Stimulated activated CD4-positive, alpha-beta T cell treated with anti-CD3 and anti-CD28 coated beads, Interleukin-4, amount 100 ng/mL, for 1 hour (primary cell): ENCODE measurements at places on chromosomes 5 and 9.

DNA sequence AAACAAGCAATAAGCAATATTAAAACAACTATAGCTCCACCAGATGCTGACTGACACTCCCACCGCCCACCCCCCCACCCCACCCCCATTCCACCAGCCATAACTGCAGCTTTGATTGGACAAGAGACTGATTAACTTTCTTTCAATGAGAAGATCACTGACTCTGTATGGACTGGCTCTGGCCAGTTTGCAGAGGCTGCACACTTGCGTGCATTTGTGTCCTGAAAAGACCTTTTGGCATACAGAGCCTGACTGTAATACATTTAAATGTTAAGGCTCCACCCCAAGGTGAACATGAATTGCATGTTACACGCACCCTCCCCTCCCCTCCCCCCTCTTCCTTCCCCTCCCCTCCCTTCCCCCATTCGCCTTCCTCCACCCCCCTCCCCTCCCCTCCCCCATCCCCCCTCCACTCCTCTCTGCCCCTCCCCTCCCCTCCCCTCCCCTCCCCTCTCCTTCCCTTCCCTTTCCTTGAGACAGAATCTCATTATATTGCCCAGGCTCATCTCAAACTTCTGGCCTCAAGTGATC is 31.1 kb downstream of the FGD3 start:
- DNase-seq: no peak

DNA sequence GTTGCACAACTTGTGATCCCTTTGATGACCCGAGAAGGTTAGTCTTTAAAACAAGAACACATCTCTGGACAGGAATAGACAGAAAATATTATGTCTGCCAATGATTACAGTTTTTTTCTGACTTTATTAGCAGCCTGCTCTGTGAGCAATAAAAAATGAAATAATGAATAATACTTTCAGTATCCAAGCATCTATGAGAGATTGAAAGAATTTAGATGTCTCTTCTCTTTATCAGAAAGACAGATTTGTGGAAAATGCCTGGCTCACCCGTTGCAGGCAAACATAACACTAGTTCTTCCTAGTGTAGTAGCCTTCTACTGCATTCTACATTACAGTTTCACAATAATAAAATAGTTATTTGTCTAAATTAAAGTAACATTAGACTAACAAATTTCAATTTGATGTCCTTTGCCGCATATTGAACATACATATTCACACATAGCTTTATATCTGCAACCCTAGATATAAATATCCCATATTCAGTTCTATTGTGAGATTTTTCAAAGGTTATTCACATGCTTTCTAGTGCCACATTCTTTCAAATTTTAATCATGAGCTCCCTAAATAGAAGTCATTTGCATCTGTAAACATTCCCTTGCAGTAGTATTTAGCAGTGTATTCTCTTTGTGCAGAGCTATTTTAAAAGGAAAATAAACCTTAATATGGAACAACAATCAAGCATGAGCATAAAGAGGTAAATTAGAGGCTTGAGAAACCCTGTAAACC is 267.3 kb downstream of the EFNA5 start:
- DNase-seq: no peak

DNA sequence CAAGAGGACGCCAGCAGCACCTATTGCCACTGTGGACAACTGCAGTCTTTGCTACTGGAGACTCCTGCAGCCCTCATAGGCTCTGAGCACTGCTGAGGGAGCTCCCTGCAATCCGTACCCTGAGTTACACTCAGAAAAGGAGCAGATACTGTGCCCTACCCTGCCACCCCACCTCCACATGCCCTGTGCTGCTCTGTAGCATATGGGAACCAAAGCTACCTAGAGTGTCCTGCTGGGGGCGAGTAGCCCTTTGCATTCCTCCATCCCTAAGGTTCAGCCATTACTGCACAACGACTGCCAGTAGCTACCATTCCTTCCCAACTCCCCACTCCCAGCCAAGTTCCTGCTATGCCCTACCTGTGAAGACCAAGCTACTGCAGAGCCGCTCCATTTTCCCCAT is 90.2 kb upstream of the SNCAIP start:
- no peak for DNase-seq

GRCh38 chr5:151224372-151224771 is 480 bp upstream of the CCDC69 start:
- no peak for DNase-seq

DNA sequence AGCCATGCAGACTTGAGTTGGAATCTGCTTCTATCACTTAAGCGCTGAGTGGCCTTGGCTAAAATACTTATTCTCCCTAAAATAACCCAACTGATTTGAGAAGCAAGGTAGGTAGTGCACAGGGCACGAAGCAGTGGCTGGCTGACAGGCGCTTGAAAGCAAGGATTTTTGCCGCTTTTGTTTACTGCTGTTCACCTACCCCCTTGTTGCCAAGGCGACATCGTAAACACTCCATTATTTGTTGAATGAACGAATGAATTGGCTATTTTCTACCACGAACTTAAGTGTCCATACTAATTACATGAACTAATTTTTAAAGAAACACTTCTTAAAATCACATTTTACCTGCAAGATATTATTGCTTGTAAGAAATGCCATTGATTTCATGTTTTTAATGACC is 98.0 kb downstream of the ANKH start:
- DNase-seq: no peak

- no peak for DNase-seq
These were observed 152.2 kb downstream of the GABBR2 start for GRCh38 chr9:98556511-98556910.

- DNase-seq: no peak
These were observed 27.7 kb upstream of the SLC12A7 start for GRCh38 chr5:1139331-1140170.

- no peak for DNase-seq
These were observed 161.2 kb downstream of the PDE4D start for GRCh38 chr5:59732301-59732700.

DNA sequence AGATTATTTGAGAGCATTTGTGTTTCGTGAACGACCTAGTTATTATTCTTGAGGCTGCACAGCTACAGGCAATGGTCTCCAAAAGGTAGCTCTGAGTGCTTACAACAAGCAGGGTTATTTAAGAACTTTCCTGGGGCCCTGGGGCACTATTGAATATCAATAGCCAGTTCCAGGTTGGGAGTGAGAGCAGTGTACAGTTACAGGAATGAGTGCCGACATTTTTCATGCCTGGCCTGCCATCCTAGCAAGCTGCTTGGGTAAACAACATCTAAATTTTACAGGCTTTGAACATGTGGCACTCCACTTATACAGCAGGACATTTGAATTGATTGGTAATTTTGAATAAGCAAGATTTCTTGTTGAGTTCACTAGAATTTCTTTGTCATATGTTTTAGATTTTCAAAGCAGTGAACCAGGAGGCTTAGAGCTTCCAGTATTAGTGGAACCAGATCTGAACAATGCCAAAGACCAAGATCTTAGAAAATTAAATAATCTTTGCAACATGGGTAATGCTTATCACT is 171.9 kb upstream of the GDNF start:
- DNase-seq: no peak

DNA sequence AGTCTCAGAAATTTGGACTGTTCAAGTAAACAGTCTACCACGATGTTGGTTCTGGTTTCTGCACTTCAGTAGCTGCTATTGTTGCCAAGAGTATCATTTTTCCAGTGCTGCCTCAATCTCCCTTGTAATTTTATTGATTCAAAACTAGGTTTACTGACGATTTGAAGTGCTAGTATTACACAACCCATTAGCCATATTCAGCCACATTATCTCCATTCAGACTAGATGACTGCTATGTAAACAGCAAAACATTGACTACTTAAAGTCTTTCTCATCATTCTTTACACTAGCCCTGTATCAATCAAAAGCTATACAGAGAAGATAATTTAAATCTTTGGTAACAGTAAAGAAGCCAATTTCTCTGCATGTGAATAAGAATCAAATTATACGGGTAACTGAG is 102.0 kb upstream of the TSLP start:
- no peak for DNase-seq

GRCh38 chr5:61464512-61464911 is 132.5 kb downstream of the ZSWIM6 start:
- DNase-seq: no peak
